ENCODE measurements at places on chromosomes 13 and 19.

GRCh38 chr13:93307136-93307535 is 80.5 kb downstream of the GPC6 start:
- no peak overlapping the region for H3K27ac ChIP-seq
- no peaks in the 10 kb centered on the region for H3K36me3 ChIP-seq
- H3K4me1 ChIP-seq, result peaks cover 19% of the 10 kb centered on the region
- no peak overlapping the region for H3K4me3 ChIP-seq
- no peak for DNase-seq
- no peaks in the 10 kb centered on the region for H3K27me3 ChIP-seq

GRCh38 chr19:45581576-45581975 is 3.0 kb downstream of the OPA3 start:
- peaks cover 7% of the 10 kb centered on the region for H3K27me3 ChIP-seq
- H3K4me1 ChIP-seq, result peaks cover 8% of the 10 kb centered on the region
- no peak for DNase-seq
- H3K36me3 ChIP-seq, result no peaks in the 10 kb centered on the region

DNA sequence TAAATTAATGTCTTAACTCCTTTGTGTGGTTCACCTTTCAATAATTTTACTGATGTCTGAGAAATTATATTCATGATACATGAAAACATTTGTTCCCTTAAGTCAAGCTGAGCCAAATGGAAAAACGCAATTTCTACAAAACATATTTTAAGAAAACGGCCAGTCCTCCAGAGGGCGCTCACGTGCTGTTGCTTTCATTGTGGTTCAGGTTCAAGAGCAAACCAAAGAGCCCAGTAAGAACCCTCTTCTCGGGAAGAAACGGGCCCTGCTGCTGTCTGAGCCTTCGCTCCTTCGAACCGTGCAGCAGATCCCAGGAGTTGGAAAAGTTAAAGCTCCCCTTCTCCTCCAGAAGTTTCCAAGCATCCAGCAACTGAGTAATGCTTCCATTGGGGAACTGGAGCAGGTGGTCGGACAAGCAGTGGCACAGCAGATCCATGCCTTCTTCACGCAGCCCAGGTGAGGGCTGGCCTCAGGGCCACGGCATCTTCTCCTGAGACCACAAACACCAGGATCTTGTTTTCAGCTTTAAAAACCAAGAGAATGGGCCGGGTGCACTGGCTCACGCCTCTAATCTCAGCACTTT is 4.3 kb downstream of the FAAP24 start:
- H3K4me1 ChIP-seq, result no peaks in the 10 kb centered on the region
- H3K4me3 ChIP-seq, result no peak overlapping the region
- DNase-seq, result peak; percentile 78
- no peaks in the 10 kb centered on the region for H3K36me3 ChIP-seq
- H3K27me3 ChIP-seq, result peaks cover 3% of the 10 kb centered on the region
- no peak overlapping the region for H3K27ac ChIP-seq

DNA sequence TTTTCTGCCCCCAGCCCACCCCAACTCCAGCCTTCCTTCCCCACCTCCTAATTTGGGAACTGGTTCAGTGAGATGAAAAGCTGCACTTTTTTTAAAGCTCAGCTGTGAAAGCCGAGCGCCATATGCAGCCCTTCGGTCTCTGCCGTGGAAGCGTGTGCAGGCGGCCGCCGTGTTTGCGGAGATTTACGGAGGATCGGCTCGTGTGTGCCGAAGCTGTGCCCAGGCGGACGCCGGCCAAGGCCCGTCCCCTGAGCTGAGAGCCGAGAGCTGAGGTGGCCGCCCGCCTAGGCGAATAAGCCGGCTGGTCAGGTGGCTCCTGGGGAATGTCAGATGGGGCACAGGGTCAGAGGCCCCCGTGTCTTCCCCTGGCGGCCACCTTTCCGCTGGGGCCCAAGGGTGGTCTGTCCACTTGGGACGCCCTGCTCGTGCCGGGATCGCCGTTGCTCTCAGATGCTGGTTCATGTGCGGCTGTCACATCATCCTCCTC is 78.7 kb downstream of the ZNF536 start:
- H3K36me3 ChIP-seq, result peaks cover 5% of the 10 kb centered on the region
- H3K4me1 ChIP-seq, result peaks cover 33% of the 10 kb centered on the region
- no peak overlapping the region for H3K4me3 ChIP-seq
- H3K27ac ChIP-seq, result no peak overlapping the region
- DNase-seq, result no peak

DNA sequence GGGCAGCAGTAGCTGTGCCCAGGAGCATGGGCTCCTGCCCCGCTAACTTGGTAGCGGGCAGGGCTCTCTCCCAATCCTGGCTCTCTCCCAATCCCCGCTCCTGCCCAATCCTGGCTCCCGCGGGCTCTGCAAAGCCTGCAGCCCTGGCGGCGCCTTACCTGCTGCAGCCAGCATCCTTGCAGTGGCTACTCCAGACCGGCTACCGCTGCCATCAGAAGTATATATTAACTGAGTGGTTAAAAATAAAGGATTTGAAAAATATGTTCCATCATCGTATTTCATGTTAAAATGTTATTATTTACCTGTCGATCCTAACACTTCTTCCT is 698.2 kb downstream of the SLITRK1 start:
- H3K27me3 ChIP-seq, result no peaks in the 10 kb centered on the region
- H3K4me1 ChIP-seq, result no peaks in the 10 kb centered on the region
- peaks cover 5% of the 10 kb centered on the region for H3K36me3 ChIP-seq
- DNase-seq, result no peak
- no peak overlapping the region for H3K4me3 ChIP-seq
- H3K27ac ChIP-seq, result no peak overlapping the region

DNA sequence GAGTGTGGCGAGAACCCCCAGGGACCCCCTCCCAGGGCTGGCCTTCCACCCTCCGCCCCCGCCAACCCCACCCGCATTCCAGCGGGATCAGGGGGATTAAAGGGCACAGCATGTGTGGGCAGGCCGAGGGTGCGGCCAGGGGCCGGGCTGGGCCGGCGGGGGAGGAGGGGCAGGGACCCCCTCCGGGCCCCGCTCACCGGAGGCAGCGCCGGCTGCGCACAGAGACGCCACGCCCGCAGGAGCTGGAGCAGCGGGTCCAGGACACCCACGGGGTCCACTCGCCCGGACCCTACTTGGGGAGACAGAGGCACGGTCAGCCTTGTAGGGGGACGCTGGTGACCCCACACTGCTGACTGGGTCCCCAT is 2.4 kb downstream of the ADAMTSL5 start:
- peaks cover 9% of the 10 kb centered on the region for H3K27me3 ChIP-seq
- H3K27ac ChIP-seq, result no peak overlapping the region
- no peaks in the 10 kb centered on the region for H3K36me3 ChIP-seq
- DNase-seq, result no peak
- H3K4me1 ChIP-seq, result no peaks in the 10 kb centered on the region

GRCh38 chr13:31951215-31951678 is 80.3 kb upstream of the FRY start:
- H3K27ac ChIP-seq, result peak overlapping the region; percentile 45
- H3K36me3 ChIP-seq, result no peaks in the 10 kb centered on the region
- no peaks in the 10 kb centered on the region for H3K27me3 ChIP-seq
- DNase-seq, result peak; percentile 18
- peaks cover 5% of the 10 kb centered on the region for H3K4me1 ChIP-seq
- no peak overlapping the region for H3K4me3 ChIP-seq

DNA sequence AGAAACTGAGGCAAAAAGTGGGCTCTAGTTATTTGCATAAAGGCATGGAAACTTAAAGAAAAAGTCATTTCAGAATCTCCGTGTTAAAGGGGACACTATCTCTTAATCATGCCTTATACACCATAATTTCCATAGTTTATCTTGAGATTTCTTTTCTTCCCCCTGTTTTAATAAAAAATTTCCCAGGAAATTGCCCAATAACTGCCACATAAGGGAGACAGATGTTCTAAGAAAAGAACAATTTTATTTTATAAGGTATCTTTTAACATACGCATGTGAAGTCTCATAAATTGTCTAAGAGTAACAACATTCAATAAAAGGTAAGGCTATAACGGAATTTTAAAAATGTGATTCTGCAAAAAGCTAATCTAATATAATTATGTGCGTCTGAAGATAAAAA is 371.3 kb downstream of the IRS2 start:
- H3K27me3 ChIP-seq, result no peaks in the 10 kb centered on the region
- DNase-seq, result no peak
- H3K4me3 ChIP-seq, result no peak overlapping the region
- no peak overlapping the region for H3K27ac ChIP-seq
- H3K36me3 ChIP-seq, result peaks cover 5% of the 10 kb centered on the region

DNA sequence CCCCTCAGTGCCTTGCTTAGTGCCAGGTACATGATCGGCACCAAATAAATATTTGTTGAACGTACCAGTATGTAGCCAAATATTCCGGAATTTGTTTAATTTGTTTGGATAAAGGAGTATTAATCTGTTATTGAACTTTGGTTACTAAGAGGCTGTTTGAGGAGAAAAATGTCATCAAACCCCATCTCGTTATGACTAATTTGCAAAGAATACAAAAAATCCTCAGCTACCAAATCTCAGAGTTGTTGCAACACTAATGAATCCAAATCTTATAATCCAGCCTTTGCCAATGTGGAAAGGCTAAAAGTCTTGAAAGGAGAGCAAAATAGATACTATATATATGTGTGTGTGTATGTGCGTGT is 79.5 kb downstream of the KLF5 start:
- DNase-seq, result no peak
- no peaks in the 10 kb centered on the region for H3K36me3 ChIP-seq
- no peaks in the 10 kb centered on the region for H3K27me3 ChIP-seq
- H3K4me1 ChIP-seq, result no peaks in the 10 kb centered on the region
- H3K27ac ChIP-seq, result no peak overlapping the region

DNA sequence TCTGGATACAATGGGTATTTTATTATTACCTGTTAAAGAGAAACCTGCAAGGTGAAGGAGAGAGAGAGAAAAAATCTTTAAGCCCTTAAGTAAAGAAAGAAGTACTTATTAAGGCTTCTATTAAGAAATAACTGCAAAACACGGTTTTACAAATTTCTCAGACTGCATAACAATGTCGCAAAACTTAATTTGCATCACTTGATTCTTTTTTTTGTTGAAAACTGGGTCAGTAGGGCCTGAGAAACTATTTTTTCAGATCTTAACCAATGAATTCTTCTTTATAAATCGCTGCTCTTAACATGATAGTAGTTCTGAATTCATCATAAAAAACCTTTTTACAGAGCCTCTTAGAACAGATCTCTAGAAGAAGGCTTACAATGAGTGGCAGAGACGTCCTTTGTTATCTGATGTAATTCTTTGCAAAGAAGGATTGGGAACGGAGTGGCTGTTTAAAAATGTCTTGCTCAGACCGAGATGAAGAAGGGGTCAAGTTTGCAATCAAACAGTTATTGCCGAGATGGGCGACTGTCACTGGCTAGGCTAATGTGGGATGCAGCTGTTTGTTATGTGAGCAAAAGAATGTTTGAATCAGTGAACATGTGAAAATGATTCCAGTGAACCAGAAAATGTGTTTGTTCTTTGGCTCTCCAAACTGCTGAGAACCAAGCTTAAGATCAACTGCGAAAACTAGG is 76.3 kb downstream of the ZNF536 start:
- H3K27ac ChIP-seq, result peak overlapping the region; percentile 64
- no peak for DNase-seq
- peaks cover 5% of the 10 kb centered on the region for H3K36me3 ChIP-seq
- H3K27me3 ChIP-seq, result peaks cover 5% of the 10 kb centered on the region

- H3K4me1 ChIP-seq, result peaks cover 5% of the 10 kb centered on the region
- DNase-seq, result no peak
- no peak overlapping the region for H3K4me3 ChIP-seq
- no peaks in the 10 kb centered on the region for H3K36me3 ChIP-seq
- no peak overlapping the region for H3K27ac ChIP-seq
Measured at GRCh38 chr19:13069415-13070359, 33.0 kb downstream of the LYL1 start.

DNA sequence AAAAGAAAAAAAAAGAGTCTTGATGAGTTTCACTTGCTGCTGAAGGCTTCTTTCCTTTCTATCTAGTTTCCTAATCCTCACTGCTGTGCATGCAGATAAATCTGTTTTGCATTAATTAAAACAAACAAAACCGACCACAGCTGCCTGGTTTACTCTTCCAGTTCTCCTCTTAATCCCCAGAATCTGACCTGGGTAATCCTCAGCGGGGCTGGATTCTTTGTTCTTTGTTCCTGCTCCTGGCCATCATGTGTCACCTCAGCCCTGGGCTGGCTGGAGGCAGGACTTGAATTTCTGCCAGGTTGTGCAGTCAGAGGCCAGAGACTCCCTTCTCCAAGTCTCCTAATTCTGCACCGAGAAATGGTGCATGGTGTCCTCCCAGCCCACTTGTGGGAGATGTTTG is 52.2 kb upstream of the CYP4F8 start:
- H3K27me3 ChIP-seq, result peaks cover 6% of the 10 kb centered on the region
- no peak for DNase-seq
- H3K36me3 ChIP-seq, result no peaks in the 10 kb centered on the region
- H3K4me1 ChIP-seq, result no peaks in the 10 kb centered on the region
- H3K27ac ChIP-seq, result no peak overlapping the region

DNA sequence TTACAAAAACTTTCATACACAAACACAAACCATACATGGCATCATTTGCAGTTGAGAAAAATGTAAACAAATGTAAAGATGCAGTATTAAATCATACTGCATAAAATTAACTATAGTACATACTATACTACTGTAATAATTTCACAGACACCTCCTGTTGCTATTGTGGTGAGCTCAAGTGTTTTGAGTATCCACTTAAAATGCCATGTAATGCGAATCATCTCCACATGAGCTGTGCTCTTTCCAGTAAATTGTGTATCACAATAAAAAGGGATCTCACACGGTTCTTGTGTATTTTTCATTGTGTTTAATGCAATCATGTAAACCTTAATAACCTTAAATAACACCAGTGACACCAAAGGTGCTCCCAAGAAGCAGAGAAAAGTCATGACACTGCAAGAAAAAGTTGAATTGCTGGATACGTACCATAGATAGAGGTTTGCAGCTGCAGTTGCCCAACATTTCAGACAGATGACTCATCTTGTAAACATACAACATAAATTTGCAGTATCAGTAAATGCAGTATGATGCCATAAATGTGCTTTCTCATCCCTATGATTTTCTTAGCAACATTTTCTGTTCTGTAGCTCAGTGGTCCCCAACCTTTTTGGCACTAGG is 166.6 kb downstream of the RAP2A start:
- DNase-seq, result no peak
- H3K27me3 ChIP-seq, result peaks cover 2% of the 10 kb centered on the region
- H3K27ac ChIP-seq, result no peak overlapping the region
- no peaks in the 10 kb centered on the region for H3K36me3 ChIP-seq
- no peaks in the 10 kb centered on the region for H3K4me1 ChIP-seq
- no peak overlapping the region for H3K4me3 ChIP-seq

DNA sequence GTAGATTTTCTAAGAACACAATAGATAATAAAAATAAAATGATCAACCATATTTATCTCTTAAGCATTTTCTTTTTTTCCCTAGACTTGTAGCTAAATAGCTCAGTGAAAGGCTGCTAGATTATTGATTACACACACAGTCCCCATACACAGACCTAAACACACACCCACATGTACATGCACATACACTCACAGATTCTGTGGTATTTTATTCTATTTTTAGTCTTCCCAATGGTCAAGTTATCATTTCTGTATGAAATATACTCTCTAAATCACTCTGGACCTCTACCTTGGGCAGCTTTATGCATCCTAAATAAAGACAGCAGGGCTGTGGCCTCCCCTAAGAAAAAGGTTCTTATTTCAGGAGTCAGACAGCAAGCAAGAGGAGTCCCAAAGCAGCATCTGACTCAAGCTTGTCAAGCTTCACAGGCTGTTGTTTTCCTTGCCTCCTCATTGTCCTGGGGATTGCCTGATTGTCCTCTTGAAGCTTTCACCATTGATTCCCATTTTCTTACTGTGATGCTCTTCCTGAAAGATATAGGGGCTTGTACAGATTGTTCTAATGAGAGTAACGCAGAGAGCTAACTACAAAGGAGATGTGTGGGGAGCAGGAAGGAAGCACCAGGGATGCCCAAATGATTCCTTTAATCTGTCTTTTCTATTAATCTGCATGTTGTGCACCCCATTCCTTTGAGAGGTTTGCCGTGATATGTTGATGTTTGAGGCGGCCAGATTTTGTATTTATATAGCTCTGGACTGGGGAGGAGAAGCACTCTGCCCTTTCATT is 986.5 kb downstream of the PCDH17 start:
- H3K4me3 ChIP-seq, result peak overlapping the region; percentile 85
- H3K27ac ChIP-seq, result peak overlapping the region; percentile 99
- H3K36me3 ChIP-seq, result peaks cover 11% of the 10 kb centered on the region
- H3K4me1 ChIP-seq, result peaks cover 42% of the 10 kb centered on the region
